Heart left ventricle (tissue), 16 donors: ENCODE measurements at places on chromosomes 16 and 17. TPM values are rescaled to one million over a fixed set of nuclear protein-coding genes. Genes with fewer than 3 reads are reported as not detected.

DNA sequence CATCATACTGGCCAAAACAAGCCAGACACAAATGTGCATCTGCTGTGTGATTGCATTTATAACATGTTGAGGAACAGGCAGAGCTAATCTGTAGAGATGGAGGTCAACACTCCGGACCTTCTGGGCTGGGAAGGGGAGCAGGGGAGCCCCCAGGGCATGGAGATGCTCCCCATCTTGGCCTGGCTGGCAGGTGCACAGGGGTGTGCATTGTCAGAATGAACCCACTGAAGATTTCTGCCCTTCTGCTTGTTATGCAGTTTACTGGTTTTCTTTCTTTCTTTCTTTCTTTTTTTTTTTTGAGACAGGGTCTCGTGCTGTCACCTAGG lies 146.9 kb downstream of the CMIP start:
- DNase-seq, result no peak

Gene CPHXL2
- not detected for total RNA-seq

DNA sequence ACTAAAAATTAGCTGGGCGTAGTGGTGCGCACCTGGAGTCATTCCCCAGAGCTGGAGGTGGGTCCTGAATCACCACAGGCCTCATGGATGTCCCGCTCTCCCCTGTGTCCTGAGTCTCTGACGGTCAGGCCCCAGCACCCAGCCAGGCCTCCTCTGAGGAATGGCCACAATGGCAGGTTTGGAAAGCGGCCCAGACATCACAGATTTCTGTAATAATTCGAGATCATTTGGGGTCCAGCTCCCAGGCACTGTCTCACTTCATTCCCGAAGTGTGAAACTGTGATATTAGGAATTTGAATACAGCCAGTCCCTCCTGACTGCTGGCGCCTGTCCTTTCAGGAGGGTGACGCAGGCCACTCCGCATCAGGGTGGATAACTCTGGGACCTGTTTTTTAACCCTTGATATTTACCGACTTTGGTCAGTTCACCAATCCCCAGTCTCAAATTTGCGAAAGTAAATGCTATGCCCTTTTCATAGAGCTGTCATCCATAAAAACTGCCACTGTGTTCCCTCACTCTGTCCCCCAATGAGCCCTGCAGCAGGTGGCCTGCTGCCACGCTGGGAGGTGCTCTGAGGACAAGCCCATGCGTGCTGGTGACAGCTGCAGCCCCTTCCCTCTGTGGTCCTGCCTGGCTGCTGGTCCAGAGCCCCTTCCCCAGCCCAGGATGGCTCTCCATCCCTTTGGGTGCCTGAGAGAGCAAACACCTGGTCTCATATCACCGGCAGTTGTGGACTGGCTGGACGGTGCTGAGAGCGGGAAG lies 28.3 kb upstream of the RPTOR start:
- no peak for DNase-seq

DNA sequence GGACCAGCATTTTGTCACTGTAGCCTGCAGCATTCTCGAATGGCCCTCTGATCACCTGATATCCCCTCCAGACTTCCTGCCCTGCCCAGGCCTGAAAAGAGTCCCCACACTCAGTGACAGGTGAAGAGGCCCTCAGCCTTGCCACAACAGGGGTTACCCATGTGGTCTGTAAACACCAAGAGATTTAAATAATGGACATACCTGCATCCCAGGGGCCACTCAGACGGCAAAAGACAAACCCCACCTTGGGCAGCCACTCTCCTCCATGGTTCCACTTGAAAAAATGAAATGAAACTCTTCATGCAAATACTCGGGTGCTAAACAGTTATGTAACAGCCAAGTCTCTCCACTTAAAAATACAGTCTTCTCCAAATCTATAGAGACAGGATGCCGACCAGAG lies 22.9 kb upstream of the PECAM1 start:
- DNase-seq, result no peak

Gene PRAC2
- total RNA-seq, result not detected

DNA sequence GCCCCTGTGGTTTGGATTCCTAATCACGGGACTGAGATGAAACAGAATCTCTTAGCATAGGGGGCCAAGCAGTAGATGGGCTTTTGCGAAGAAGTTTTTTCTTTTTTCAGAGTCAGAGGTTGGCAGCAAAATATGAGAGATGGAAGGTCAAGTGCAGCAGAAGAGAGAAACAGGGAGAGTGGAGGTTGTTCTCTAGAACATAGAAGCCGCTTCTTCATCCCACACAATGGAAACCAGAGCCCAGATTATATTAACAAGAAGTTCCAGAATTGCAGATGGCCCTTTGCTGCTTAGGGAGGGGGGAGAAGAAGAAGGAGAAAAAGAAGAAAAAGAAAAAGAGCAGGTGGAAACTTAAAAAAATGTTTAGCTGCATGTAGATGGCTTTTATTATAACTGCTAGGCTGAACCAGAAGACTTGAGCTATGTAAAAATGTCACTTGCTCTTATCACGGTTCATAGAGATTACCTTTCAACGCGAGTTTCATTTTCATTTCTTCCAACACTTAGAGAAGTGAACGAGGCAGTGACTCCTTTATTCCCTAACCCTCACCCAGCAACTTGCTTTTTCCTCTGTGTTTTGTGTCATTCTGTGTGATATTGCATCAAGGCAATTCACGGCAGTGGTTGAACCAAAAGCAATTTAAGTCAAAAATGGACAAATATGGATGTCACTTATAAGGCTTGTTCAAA lies 737.5 kb downstream of the WWOX start:
- no peak for DNase-seq

- DNase-seq, result no peak
Observed at GRCh38 chr17:34598161-34598776, 18.9 kb downstream of the TMEM132E start.

GRCh38 chr16:6019490-6019991 lies 921.9 kb upstream of the EEF2KMT start:
- no peak for DNase-seq

DNA sequence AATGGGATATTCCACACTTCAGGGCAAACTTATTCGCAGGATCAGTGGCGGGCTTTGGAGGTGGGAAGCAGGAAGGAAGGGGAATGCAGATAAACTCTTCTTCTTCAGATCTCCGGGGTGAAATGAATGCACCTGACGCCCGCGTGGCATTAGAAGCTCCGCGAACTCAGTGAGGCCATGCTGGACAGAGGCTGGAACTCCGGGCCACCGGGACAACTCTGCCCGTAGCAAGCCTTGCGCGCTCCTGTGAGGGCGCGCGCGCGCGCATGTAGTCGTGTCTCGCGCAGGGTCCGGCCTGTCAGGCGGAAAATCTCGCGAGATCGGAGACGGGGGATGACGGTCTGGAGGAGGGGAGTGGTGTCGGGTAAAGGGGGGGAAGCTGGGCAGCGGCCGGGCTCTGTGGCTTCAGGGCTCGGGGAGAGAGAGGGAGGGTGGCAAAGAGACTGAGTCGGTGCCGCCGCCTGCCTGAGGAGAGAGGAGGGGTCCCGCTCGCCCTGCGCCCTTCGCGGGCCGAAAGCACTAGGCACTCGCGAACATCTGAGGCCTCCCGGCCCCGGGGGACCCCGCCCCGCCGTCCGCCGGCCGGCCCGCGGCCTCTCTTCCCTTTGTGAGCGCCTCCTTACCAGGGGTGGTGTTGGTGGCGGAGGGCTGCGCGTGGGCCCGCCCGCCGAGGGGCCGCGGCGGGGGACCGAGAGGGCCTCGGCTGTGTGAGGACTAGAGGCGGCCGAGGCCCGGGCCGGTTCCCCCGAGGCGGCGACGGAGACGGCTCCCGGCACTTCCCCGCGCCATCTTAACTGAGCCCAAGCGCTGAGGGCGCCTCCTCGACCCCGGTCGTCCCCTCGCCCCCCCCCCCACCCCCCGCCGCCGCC lies at the start of gene TAOK1:
TSS of gene TAOK1 (plus strand) at position 382 of the 869 bp plus-strand sequence. CDS start 61,186 bp downstream, outside the sequence.
- peak; percentile 99 for DNase-seq

DNA sequence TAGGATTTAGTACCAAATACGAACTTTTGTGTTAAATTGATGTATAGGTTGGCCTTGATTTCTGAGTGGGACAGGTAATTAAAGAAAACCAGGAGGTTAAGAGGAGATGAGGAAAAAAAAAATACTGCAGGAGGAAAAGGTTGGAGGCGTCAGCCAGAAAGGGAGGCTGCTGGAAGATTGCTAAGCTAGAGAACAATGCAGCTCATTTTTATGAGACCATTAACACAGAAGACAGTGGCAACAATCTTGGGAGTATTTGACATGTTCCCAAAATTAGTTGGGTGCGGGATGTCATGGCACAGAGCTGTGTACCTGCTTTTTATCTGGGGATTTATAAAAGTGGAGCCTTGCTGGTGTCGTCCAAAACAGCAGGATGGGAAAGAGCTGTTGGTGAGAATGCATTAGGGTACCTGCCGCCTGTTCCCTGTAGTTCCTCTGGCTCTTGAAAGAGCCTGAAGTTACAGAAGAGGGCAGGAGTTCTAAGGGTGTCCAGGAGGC lies 229.3 kb downstream of the RBFOX1 start:
- no peak for DNase-seq

- DNase-seq, result peak; percentile 78
Observed at GRCh38 chr16:13866073-13866472, 53.9 kb upstream of the ERCC4 start.

GRCh38 chr16:17211797-17212196 lies 259.0 kb downstream of the XYLT1 start:
- DNase-seq, result no peak

- DNase-seq, result no peak
Observed at GRCh38 chr16:30778549-30779244, 8.3 kb downstream of the ZNF629 start.

Gene BICDL2
- total RNA-seq, result not detected
